ENCODE measurements at places on chromosomes 1 and 21. TPM values are rescaled to one million over a fixed set of nuclear protein-coding genes. Genes with fewer than 3 reads are reported as not detected.

DNA sequence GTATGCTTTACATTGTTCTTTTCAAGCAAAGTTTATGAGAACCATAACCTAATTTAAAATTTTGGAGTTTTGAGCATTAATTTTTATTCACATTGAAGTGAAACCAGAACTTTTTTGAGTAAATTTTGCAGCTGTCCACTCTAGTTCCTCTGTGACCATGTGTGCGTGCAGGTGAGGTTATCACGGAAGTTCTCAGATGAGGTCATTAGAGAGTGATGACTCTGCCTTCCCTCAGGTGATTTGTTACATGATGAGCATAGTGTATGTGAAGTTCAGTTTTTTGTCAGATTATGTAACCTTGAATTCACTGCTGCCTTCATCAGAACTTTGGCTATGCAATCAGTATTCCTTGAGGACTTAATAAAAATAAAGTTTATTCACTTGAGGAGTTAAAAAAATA is 828.2 kb downstream of the ADGRL2 start:
- no peaks in the 10 kb centered on the region for H3K27me3 ChIP-seq
- H3K27ac ChIP-seq: no peak overlapping the region
- no peak for DNase-seq
- H3K36me3 ChIP-seq: no peaks in the 10 kb centered on the region
- H3K4me3 ChIP-seq: no peak overlapping the region

- no peaks in the 10 kb centered on the region for H3K27me3 ChIP-seq
- no peak overlapping the region for H3K4me3 ChIP-seq
- peaks cover 6% of the 10 kb centered on the region for H3K4me1 ChIP-seq
- no peak overlapping the region for H3K27ac ChIP-seq
- no peaks in the 10 kb centered on the region for H3K36me3 ChIP-seq
Observed at GRCh38 chr1:215971793-215972441, 404.8 kb downstream of the KCTD3 start.

- no peak for DNase-seq
- H3K27ac ChIP-seq: peak overlapping the region; percentile 93
- H3K36me3 ChIP-seq: no peaks in the 10 kb centered on the region
- H3K4me1 ChIP-seq: peaks cover 60% of the 10 kb centered on the region
- H3K4me3 ChIP-seq: no peak overlapping the region
- no peaks in the 10 kb centered on the region for H3K27me3 ChIP-seq
Observed at GRCh38 chr1:115677565-115677964, 35.8 kb downstream of the VANGL1 start.

Gene CRYAA
- not detected for total RNA-seq

GRCh38 chr1:201299968-201300367 is 16.7 kb downstream of the PKP1 start:
- no peak overlapping the region for H3K27ac ChIP-seq
- peaks cover under 1% of the 10 kb centered on the region for H3K27me3 ChIP-seq
- no peaks in the 10 kb centered on the region for H3K4me1 ChIP-seq
- H3K36me3 ChIP-seq: no peaks in the 10 kb centered on the region

DNA sequence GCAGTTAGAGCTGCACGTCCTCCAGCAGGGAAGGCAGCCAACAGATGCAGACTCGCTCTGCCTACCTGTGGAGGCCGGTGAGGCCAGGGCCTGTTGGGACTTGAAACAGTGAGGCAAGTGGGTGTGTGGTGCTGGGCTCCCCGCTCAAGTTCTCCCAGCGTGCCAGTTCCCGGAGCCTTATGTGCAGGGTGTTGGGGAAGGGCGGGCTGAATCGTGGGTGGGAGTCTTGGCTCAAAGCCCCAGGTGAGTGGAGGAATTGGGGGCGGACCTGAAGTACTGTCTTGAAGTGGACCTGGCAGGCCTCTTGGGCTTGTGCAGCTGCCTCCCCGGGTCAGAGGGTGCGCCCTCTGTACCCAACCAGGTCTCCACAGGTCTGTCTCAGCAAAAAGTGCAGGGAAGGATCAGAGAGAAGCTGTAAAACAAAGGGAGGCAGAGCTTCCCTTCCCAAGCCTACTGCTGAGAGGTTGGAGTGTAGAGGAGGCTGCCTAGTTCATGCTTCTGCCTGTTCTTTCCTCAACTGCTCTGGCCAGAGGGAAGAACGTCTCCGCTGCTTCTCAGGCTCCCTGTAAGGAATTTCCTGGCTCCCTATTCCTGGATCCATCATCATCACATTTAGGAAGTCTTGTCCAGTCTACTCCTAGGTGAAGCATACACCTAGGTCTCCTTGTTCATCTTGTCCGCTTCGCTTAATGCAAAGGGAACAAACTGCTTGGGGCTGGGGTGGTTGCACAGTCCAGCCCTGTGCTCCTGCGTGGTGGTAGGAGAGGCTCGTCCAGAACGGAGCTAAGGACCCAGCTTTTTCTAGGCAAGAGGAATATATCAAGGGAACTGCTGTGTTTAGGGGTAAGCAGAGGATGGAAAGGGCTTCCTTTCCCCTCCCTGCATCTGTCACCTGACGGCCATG is 14.9 kb downstream of the UTP11 start:
- H3K4me1 ChIP-seq: peaks cover 24% of the 10 kb centered on the region
- DNase-seq: peak; percentile 57
- no peak overlapping the region for H3K27ac ChIP-seq
- H3K4me3 ChIP-seq: no peak overlapping the region
- peaks cover 20% of the 10 kb centered on the region for H3K36me3 ChIP-seq

Gene CD1E
- total RNA-seq: not detected

DNA sequence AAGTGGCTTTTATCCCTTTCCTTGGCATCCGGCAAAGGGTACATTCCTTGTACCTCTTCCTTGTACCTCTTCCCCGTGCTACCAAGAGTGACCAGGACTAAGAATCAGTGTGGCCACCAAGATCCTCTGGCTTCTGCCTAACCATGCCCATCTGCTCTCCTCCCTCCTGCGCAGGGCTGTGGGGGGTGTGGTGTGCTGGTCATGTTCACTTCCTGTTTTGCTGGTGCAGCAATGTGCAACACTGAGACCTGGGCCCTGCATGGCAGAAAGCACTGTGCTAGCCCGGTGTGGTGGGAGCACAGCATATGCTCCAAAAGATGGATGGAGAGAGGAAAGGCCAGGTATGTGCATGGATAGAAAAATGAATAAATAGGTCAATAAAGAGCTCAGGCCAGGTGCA is 33.3 kb upstream of the TENT5C start:
- no peaks in the 10 kb centered on the region for H3K36me3 ChIP-seq
- no peak overlapping the region for H3K4me3 ChIP-seq
- no peak overlapping the region for H3K27ac ChIP-seq
- H3K4me1 ChIP-seq: no peaks in the 10 kb centered on the region
- no peak for DNase-seq
- H3K27me3 ChIP-seq: no peaks in the 10 kb centered on the region

DNA sequence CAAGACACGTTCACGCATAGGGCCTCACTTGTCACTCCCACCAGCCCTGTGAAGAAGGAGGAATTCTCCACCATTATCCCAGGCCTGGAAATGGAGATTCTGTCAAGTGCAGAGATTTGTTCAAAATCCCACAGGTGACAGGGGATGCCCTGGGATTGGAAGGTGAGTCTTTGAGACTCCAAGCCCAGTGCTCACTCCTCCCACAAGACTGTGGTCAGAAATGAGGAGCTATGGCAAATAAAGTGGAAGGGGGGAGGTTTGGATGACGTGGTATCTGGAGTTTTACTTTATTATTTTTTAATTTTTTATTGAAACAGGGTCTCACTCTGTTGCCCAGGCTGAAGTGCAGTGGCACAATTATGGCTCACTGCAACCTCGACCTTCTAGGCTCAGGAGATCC is 12.8 kb upstream of the FOXO6 start:
- H3K4me3 ChIP-seq: no peak overlapping the region
- H3K27me3 ChIP-seq: no peaks in the 10 kb centered on the region
- DNase-seq: no peak
- no peak overlapping the region for H3K27ac ChIP-seq
- no peaks in the 10 kb centered on the region for H3K4me1 ChIP-seq

Gene LCE2C
- total RNA-seq: not detected

DNA sequence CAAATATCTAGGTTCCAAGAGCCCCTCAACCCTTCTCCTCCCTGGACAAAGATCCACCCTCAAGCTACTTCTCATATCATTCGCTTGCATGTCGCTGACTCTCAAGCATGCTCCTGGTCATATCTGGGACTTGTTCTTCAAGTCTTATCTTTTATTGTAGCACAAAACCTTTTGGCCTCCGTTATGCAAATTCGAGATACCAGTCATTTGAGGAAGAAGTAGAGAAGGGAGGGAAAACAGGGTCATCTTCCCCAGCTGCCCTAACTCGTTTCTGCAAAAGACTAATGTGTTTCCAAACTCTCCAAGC is 63.8 kb upstream of the ETS2 start:
- H3K36me3 ChIP-seq: no peaks in the 10 kb centered on the region
- DNase-seq: no peak
- H3K4me1 ChIP-seq: no peaks in the 10 kb centered on the region
- no peak overlapping the region for H3K27ac ChIP-seq
- H3K27me3 ChIP-seq: no peaks in the 10 kb centered on the region

Gene C4BPA
- total RNA-seq: not detected

- no peak for DNase-seq
- no peaks in the 10 kb centered on the region for H3K36me3 ChIP-seq
- H3K4me1 ChIP-seq: peaks cover 6% of the 10 kb centered on the region
- no peaks in the 10 kb centered on the region for H3K27me3 ChIP-seq
Observed at GRCh38 chr1:41289196-41289595, 47.1 kb upstream of the SCMH1 start.

DNA sequence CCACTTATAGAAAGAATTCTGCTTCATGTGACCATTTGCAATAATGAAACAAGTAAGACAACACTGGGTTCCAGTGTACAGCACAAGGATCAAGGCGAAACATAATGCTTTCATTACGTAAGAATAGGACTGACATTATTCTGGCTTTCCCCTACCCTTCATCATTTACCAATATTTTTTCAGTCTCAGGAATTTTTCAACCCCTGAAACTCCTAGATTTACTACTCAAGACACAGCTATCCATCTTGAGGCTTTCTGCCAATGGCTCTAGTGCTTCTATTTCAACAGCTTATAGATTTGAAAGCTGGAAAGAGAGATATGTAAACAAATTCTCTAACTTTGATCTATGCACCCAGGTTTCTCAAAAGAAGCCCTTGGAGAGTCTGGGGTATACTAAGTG is 48.4 kb downstream of the WLS start:
- no peak overlapping the region for H3K4me3 ChIP-seq
- H3K27ac ChIP-seq: no peak overlapping the region
- H3K36me3 ChIP-seq: peaks cover 3% of the 10 kb centered on the region

DNA sequence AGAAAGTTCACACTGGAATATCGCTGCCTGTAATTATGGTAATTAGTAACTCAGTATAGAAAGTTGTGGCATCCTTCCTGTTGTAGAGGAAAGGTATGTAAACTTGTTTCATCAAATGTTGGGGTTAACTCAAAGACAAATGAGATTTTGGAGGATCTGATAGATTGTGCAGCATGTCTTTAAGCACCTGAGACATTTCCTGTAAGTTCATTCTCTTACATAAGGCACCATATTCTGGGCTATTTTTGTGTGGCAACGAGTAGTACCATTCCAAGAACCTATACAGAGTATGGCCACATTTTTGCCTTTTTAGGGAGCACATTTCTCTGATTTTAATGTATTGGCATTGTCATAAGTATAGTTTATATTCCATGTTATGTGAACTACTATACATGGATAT is 88.8 kb downstream of the CDC14A start:
- H3K4me1 ChIP-seq: peaks cover 10% of the 10 kb centered on the region
- DNase-seq: no peak
- H3K4me3 ChIP-seq: no peak overlapping the region
- no peaks in the 10 kb centered on the region for H3K36me3 ChIP-seq
- no peak overlapping the region for H3K27ac ChIP-seq

DNA sequence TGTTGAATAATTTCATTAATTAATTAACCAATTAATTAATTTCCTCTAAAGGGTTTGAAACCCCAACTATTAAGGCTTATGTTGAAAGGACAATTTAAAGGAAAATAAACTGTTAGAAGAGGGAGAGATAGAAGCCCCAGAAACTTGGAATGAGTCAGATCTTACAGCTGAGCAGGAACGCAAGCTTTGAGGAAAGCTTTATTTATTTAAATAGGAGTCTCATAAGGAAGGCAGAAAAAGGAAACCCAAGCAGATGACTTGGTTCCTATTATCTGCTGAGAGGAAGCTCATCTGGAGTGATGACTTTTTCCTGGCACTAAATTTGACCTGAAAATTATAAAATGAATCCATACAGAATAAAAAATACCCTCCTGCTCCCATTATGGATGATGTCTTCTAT is 105.1 kb downstream of the ROR1 start:
- peaks cover 76% of the 10 kb centered on the region for H3K4me1 ChIP-seq
- no peak overlapping the region for H3K27ac ChIP-seq
- no peak for DNase-seq
- no peaks in the 10 kb centered on the region for H3K27me3 ChIP-seq
- no peaks in the 10 kb centered on the region for H3K36me3 ChIP-seq

DNA sequence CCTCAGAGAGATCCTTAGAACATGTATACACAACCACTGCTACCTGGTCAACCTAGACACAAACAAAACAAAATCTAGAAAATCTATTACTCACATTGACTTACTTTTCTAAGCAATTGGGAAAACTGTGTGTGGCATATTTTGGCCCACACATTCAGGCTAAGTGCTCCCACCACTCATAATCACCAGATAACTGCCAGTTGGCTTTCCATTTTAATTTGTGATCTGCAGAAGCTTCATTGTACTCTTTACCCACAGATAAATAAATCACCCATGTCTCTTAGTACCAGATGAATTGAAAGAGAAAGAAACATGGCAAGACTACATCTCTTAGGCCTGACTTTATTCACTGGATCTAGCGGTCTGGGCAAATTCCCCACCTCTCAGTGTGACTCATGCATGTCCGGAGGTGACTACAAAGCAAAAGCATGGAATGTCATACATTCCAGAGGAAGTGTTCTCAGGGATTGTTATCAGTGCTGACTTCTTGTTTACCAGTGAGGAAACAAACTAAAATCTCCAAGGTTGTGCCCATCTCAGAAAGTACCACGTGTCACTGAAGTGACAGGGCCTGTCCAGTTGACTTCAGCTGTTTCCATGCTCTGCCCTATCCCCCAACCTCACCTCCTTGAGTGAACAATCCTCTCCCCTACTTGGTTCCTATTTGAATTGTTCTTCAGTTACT is 52.4 kb upstream of the BCL10 start:
- H3K27ac ChIP-seq: peak overlapping the region; percentile 53
- DNase-seq: no peak
- H3K36me3 ChIP-seq: no peaks in the 10 kb centered on the region
- no peak overlapping the region for H3K4me3 ChIP-seq

DNA sequence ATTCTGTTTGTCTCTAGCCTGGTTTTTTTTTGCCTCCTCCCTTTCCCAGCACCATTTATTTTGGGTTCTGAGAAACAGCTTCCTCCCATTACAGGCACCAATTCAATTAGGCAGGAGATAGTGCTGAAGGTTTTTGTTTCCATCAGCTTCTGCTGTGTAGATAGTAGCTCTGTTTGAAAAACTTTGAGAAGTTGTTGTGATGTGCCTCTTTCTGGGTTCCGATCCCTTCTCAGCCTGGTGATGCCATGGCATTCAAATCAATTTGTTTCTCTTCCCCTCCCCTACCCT is 109.0 kb downstream of the NFIA start:
- H3K4me1 ChIP-seq: peaks cover 44% of the 10 kb centered on the region
- no peak overlapping the region for H3K4me3 ChIP-seq
- DNase-seq: no peak
- H3K36me3 ChIP-seq: no peaks in the 10 kb centered on the region

Gene HFM1
- total RNA-seq: 4.3 TPM
